ENCODE measurements at places on chromosomes 3 and 15.

- no peak for DNase-seq
These were observed 21.8 kb upstream of the ANKRD28 start for GRCh38 chr3:15819576-15819975.

- no peak for DNase-seq
These were observed 141.6 kb downstream of the ECT2 start for GRCh38 chr3:172892158-172892557.

- no peak for DNase-seq
These were observed 181.8 kb downstream of the MCTP2 start for GRCh38 chr15:94412979-94413746.

DNA sequence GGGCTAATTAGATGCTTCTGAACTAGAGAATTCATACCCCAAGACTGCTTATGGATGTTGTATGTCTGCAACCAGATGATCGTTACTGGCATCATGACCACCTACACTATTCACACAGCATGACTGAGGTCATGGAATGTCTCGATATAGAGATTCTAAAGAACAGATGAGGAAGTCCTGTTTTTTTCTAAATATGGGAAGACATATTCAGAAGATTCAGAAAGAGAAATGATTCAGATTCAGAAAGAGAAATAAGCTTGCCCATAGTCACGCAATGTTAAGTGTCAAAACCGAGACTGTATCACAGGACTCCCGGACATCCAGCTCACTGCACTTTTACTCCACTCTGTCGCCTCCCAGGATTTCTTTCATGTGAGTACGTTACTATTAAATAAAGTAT lies 136.2 kb downstream of the TPRG1 start:
- no peak for DNase-seq

DNA sequence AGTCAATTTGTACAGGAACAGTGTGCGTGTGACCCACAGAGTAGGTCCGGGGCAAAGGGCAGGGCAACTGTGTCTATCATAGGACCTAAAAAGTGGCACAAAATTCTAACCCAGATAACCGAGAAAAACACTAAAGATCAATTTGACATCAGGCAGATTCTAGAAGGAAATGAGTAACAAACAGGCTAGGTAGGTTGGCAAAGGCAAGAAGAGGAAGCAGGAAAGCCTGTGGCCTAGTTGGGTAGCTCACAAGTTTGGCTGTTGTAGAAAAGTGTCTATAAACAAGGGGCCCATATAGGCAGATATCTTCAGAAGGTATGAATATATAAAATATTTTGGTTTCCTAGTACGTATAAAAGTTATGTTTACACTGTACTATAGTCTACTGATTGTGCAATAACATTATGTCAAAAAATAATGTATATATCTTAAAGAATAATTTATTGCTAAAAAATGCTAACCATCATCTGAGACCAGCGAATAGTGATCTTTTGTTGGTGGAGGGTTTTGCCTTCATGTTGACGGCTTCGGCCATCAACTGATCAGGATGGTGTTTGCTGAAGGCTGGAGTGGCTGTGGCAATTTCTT lies 13.3 kb upstream of the OR5K1 start:
- no peak for DNase-seq

DNA sequence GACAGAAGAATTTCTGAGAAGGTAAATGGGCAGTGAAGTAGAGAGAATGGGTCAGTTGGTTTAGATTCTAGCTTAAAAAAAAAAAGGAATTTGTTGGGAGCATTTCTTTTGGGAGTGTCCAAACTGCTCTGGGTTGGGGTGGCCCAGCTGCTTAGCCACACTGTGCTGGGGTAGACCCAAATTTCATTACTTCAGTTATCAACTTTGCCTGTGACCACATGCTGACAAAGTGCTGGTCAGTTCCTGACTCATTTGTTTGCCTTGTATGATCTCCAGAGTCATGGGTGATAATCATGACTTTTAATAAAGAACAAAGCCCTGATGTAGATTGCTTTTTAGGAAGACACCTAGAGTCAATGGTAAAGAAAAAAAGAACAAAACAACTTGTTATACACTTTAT lies 121.5 kb upstream of the FGF7 start:
- no peak for DNase-seq

DNA sequence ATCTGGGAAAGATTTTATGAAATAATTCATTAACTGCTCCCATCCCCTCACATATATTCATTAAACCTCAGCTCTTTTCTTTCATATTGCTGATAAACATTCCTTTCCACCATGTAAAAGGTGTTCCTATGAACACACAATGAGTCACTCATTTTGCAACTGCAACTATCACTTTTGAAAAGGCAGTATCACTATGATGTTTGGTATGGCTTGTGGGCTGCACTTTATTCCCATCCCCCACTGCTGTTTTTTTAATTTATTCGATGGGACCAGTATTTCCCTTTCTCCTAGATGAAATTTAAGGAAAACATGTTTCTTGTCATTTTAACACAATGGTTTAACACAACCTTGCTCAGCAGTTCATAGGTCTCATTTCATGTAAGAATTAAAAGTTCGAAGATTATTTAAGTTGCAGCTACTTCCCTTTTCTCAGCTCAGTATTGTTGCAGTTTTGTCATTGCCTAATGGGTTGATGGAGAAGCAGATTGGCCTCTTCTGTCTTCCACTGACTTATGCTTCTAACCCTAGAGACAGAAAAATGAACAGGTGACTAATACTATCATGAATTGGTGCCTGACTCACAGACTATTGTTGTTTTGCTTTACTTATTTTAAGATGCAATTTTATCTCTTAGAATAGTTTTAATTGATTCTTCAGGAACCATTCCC lies 280.3 kb downstream of the ZPLD1 start:
- no peak for DNase-seq

GRCh38 chr3:137647179-137647578 lies 116.9 kb upstream of the SOX14 start:
- no peak for DNase-seq

GRCh38 chr3:172654470-172654869 lies 56.4 kb downstream of the NCEH1 start:
- no peak for DNase-seq

DNA sequence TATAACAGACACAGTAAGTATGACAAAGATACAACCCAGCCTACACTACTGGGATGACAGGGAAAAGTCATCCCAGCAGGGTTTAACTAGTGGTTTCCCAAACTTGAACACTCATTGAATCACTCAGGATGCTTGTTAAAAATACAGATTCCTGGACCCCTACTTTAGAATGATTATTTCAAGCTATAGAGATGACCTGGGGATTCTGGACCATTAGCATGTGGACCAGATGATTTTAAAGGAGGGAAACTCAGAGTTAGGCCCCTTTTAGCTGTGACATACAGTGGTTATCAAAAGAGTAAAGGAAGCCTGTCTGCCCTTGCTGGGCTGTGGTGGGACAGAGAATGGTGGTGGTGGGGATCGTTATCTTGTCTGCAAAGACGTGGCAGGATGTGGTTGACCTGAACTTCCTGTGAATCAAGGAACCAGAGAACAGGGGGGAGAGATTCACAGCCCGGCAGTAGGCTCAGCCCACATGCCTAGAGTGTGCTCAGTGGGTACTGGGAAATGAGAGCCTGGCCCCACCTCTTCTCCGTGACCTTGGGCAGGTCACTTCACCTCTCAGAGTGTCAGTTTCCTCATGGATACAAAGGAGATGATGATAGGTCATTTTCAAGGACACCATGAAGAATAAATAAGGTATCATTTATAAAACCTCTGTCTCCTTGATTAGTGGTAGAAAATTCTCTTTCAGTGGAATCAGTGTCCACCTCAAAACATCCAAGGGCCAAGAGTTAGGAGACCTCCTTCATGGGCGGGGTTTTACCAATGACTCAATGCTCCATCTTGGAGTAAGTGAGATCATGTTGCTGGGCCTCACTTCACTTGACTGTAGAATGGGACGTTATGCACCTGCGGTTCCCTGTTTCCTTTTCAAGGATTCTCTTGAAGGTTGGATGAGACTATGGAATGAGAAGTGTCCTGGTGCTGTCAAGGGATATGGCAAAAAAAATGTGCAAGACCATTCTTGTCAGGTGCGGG lies 306.5 kb downstream of the RPLP1 start:
- DNase-seq: no peak

Data from neural crest cell (in vitro differentiated cells).